NCI-H187 (cell line): ENCODE measurements at places on chromosomes 11 and 22.

DNA sequence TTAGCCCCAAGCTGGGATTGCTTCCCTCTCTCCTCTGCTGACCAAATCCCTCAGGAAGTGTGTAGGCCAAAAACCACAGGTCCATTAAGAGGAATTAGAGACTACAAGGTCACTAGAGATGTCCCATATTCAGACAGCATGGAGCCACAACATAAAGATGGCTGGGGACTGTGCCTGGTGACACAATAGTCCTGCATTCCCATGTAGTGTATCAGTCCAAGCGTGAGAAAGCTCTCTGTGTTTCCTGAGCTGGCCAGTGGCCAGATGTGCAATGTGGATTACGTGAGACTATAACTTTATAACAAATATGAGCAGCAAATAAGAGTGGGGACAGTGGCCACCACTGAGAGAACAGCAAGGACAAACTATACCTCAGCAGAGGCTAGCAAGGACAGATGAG, 7.6 kb upstream of the MS4A10 start:
- DNase-seq = no peak

DNA sequence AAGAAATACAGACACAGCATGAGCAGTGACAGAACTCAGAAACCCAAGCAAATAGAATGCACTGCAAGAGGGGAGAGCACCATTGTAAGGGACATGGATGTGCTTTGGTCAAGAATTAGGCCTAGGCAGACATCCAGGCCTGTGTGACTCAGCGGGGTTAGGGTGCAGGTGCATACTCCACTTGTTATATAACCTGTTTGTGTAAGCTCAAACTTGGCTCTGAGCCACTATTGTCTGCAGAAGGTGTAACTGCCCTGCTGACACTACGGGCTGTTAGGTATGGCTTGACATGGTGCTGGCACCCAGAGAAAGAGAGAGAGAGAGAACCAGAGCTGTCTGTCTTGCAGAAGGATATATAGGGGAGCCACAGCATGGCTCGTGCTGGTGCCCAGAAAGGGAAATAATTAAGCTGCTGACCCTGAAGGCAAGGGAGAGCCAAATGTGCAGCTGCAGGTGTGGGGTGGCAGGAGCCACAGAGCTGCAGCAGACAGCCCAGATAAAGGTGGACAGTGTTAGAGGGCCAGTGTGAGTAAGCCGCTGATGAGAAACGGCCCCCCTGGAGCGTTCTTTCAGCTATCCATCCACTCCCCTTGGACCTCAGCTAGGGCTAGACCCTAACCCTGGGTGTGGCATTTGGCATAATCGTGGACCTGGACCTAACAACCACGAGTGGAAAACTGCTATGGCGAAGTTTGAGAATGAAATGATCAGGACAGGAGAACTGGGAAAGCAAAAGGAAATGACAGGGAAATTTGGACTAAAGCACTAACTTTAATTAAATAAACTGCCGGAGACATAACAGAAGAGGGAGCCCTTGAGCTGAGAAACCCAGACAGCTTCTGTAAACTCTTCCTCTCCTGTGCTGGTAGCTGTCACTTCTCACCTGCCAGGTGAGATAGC, 253.0 kb upstream of the CCDC179 start:
- DNase-seq = peak; percentile 38

DNA sequence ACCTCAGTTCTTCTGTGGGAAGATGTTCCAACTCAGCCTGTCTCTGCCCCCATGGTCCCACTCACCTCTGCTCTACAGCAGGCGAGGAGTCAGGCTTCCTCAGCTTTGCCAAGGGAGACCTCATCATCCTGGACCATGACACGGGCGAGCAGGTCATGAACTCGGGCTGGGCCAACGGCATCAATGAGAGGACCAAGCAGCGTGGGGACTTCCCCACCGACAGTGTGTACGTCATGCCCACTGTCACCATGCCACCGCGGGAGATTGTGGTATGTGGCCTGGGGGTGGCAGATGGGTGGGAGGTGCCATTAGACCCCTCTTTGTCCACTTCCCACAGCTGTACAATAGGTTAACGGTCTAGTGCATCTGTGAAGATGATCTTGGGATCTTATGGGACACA, 73.3 kb downstream of the MYO7A start:
- no peak for DNase-seq

GRCh38 chr11:2570841-2571597, 126.2 kb downstream of the KCNQ1 start:
- no peak for DNase-seq

DNA sequence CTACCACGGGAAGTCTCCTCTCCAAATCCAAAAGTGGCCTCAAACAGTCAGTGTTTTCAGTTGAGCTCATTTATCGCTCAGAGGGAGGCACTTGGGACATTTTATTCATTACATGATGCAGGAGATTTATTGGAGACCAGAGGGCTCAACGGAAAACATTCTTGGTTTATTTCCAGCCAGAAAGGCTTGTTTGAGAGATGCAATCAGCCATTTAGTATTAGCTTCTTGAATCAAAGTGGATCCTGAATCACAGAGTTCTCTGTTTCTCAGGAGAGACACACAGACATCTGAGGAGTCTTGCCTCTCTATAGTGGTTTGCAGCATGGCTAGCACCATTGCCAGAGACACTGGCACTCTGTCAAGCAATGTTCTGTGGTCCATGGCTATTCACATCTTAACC, 31.5 kb downstream of the CD44 start:
- DNase-seq = no peak

DNA sequence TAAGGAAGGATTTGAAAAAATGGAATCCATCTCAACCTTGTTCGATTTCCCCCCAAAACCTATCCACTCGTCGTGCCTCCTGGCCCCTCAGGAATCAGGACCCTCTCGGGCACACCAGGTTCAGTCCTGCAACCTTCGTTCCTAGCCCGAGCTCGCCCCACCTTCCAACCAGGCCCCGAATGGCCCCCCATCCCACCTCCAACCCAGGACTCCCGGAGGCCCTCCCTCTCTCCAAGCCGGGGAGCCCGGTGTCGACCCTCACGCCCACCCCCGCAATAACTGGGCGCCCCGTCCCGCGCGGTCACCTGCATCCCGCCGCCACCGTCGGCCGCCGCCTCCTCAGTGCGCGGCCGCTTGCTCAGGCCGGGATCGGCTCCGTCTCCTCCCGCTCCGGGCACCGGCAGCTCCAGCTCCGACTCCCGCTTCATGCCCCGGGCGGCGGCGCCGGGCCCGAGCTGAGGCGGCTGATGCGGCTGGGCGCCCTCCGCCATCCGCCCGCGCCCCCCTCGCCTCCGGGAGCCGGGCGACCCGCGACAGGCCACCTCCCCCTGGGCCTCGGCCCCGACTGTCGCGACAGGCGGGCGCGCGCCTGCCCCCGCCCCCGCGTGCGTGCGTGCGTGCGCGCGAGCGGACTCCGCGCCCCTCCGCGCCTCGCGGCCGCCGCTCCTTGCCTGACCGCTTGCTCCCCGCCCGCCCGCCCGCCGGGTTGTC, 534 bp downstream of the RBFOX2 start:
- no peak for DNase-seq

DNA sequence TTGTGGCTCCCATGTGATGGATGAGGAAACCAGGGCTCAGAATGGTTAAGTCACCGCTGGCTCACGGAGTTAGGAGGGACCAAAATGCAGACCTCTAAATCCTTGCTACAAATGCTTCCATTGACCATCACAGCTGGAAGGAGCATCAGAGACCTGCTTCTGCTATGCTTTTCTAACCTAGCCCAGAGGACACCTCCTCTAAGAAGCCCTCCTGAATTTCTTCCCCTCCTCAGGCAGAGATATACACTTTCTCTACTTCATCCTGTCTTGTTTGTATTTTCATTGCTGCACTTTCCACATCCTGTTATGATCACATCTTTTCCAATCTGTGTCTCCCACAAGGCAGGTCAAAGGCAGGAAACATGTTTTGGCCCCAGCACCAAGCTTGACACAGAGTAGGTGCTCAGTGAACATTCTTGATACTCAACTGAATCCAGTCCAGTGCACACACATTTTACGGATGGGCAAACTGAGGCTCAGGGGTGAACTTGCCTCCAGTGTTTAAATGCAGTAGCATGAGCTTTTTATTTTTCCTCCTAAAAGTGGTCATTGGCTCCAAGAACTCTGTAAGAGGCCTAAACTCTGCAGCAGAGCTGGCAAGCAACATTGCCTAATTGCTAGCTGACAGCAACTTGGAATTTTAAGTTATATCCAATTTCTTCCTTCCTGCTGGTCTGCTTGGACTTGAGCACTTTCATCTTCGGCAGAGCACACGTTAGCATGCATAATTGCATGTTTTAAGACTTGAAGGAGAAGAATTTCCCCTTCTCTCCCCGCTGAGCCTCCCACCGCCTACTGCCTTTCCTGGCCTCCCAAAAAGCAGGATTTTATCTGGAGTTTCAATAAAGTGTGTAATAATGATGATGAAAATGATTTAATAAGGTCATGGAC, 12.7 kb downstream of the SCUBE1 start:
- no peak for DNase-seq

DNA sequence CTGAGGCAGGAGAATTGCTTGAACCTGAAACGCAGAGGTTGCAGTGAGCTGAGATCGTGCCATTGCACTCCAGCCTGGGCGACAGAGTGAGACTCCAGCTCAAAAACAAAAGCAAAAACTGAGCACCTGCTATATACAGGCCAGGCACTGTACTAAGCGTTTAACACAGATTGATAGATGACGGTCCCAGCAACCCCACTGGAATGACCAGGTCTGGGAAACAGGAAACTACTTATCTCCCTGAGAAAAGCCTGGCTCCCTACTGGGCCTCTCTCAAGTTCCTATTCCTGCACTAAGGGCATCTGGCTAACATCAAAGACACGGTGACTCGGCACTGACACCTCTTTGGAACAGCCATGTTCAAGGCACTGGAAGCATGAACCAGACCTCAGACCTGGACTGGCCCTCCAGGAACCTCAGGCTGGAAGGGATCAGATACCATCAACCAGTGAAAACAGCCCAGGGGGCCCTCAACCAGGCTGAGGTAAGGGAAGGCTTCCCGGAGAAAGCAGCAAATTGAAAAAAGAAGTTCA, 16.6 kb downstream of the ARAP1 start:
- no peak for DNase-seq

GRCh38 chr11:93648158-93648557, 13.3 kb upstream of the CEP295 start:
- DNase-seq = no peak

- DNase-seq = no peak
These were observed 51.9 kb upstream of the ALX4 start for GRCh38 chr11:44361813-44362212.

DNA sequence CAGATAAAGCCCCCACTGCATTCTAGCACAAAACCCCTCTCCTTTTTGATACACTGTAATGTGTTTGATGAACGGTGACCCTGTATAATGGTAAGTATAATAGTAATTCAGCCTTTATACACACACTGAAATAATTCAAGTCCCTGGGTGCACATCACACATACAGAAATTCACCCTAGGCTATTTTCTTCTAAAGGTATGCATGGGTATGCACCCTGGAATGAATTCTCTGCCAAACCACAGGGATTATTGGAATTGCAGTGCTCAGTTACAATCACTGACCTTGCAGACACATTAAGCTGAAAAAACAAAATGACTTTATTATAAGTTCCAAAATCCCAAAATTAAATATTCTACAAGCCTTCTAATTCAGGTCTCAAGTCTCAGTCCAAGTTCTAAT, 245.9 kb upstream of the FAT3 start:
- DNase-seq = no peak

DNA sequence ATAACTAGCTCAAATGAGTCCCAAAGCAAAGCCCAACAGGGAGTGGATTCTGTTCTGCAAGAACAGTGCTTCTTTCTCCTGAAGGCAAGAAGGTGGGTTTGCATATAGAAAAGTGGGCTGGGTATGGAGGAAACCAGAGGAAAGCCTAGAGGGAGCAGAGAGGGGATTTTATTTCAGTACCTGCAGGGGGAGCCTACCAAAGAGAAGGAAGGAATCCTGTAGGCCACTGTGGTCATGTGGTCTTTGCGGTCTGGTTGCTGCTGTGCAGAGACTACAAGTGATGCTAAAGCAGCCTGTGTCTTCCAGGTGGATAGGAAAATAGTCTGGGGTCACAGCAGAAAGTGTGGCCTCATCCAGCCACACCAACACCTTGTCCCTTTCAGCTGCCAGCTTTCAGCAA, 33.2 kb upstream of the ZBTB16 start:
- no peak for DNase-seq

DNA sequence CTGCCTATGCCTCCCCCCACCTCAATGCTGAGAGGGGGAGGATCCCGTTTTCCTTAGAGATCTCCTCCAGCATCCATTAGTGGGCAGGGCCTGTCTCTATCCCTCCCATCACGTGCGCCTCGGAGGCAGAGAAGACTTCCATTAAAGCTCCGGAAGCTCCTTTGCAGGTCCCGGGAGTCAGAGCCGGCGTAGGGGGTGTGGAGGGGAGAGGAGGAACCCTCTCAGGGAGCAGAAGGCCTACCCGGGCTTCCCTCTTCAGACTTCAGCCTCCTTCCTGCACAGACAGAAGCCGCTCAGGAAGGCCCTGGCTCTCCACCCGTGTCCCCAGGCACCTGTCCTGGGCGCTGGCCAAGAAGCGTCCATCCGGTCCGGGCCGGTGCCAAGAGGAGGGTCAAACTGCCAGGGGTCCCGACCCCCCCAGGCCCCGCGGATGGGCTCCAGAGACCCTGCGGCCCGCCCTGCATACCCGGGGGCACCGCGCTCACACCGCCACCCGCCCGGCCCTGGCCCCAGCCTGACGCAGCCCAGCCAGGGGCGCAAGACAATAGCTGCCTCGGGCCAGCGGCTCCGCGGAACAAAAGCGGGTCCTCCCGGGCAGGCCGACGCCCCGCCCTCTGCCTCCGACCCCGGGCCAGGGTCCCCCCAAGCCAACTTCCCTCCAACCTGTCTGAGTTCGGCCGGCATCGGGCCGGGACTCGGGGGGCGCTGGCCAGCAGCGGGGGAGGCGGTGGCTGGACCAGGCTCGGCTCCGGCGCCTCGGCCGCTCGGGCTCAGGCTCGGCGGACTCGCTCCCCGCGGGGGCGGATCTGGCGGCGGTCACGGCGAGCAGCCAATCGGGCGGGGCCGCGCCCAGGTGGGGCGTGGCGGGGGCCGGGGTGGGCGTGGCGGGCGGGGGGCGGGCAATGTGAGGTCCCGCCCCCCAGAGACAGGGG, 29.9 kb downstream of the ARVCF start:
- DNase-seq = no peak

GRCh38 chr11:126754591-126755426, 245.8 kb downstream of the KIRREL3 start:
- no peak for DNase-seq

- no peak for DNase-seq
These were observed 35.1 kb upstream of the LRRC10B start for GRCh38 chr11:61473370-61474012.

DNA sequence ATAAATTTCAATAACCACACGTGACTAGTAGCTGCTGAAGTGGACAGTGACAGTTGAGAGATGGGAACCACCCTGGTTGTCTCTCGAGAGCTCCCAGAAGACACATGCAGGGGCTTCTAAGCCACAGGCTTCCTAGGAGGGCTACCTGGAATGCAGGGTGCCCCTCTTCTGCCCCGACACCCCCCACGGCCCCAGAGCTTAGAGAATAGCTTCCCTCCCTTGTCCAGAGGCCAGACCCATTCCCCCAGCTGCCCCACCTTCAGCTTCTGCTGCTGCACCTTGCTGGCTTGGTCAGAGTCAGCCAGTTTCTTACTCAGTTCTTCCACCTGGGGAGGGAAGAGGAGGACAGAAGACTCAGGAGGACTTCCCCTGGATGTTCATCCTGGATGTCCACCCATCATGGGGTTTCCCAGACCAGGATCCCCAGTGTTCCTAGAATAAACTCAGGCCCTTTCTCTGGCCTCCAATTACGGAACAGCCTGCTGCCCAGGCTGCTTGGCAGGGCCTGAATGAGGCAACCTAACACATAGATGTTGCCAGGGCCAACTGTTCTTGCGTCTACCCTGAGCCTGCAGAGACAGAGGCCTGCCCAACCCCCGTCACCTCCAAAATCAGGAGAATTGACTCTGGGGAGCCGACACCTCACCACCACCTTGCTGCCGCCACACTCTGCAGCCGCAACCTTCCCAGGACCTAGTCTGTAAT, 12.0 kb downstream of the IL18BP start:
- no peak for DNase-seq
